ENCODE measurements at places on chromosomes 2 and 18. TPM values are rescaled to one million over a fixed set of nuclear protein-coding genes. Genes with fewer than 3 reads are reported as not detected.

DNA sequence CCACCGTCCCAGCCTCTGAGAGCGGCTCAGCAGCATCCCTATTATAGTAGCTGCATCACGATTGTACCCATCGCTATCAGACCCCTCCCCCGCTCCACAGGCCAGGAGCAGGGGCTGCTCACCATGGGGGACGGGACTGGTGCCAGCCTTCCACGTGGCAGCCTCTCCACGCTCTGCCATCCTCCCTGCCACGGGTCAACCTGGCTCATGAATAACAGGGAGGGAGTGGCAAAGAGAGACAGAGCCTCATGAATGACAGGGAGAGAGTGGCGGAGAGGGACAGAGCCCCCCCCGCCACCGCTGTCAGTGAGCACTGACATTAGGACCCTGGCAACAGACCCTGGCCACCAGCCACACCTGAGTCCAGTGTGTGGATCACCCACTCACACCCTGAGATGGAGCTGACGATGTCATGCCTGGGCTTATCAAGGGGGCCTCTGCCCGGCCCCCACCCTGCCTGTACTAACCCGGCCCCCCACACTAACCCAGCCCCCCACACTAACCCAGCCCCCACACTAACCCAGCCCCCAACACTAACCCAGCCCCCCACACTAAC is 16.9 kb downstream of the CROCC2 start:
- no peak for DNase-seq

GRCh38 chr2:110770959-110771431 is 38.6 kb downstream of the ACOXL start:
- DNase-seq, result no peak

GRCh38 chr2:146807568-146808168 is 1037.2 kb upstream of the ACVR2A start:
- no peak for DNase-seq

- DNase-seq, result no peak
These were observed 95.3 kb upstream of the TEX51 start for GRCh38 chr2:126803434-126803775.

DNA sequence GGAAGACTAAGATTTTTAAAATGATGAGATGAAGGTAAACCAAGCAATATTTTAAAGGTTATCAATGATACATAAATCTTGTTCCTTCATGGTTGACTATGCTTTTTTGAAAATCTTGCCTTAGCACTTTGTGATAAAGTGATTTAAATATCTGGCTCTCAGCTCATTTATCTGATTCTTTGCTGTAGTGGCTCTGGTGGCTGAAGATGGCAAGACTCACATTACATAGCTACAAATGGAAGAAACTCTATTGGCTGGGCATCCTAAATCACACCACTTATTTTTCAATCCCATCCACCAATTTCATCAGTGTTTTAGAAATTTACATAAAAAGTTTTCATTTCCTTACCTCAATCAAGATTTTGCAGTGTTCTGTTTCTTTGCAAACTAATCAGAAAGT is 16.6 kb upstream of the APCDD1 start:
- DNase-seq, result no peak

- DNase-seq, result no peak
These were observed 439.2 kb downstream of the SETBP1 start for GRCh38 chr18:45119876-45120275.

- no peak for DNase-seq
These were observed 215.3 kb upstream of the DSEL start for GRCh38 chr18:67731851-67732250.

DNA sequence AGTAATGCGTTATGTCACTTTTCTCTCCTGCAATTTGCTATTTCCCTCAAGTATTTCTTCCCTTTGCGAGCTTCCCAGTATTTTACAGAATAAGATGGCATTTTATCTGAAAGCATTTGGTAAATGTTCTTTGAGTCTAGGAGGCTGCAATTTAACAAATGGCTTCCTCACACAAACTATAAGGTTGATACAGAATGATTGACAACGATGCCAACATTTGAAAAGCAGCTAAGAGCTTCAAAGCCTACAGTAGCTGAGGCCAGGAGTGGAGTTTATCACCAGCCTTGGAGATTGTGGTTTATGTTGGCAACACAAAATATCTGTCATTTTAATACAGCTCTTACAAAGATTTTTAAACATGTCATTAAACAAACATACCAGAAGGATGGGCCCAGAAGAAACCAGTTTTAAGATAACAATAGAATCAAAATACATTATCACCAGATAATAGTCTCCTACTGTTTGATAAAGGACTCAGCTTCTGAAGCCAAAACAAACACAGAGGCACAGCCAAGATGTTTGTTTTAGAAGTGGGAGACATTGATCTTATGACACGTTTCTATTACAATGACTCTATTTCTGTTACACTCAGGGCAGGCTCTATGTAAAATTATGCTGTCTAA is 711.4 kb upstream of the ACVR2A start:
- DNase-seq, result no peak

GRCh38 chr18:33987206-33987605 is 237.5 kb downstream of the NOL4 start:
- no peak for DNase-seq

DNA sequence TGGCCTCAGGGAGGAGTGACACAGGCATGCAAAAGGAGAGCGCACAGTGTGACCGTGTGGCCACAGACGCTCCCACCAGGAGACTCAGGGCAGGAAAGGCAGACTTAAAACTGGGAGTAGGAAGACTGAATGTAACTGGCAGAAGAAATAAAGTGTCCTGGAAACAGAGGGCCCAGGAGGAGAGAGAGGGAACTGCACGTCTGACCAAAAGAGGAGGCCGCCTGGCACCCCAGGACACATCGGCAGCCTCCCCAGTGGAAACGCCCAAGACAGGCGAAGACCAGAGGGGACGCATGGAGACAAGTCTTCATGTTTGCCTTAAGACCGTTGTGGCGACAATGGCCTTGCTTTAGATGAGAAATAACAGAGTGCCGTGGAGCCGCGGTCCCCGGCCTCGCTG is 163.6 kb upstream of the ALKAL2 start:
- DNase-seq, result no peak

DNA sequence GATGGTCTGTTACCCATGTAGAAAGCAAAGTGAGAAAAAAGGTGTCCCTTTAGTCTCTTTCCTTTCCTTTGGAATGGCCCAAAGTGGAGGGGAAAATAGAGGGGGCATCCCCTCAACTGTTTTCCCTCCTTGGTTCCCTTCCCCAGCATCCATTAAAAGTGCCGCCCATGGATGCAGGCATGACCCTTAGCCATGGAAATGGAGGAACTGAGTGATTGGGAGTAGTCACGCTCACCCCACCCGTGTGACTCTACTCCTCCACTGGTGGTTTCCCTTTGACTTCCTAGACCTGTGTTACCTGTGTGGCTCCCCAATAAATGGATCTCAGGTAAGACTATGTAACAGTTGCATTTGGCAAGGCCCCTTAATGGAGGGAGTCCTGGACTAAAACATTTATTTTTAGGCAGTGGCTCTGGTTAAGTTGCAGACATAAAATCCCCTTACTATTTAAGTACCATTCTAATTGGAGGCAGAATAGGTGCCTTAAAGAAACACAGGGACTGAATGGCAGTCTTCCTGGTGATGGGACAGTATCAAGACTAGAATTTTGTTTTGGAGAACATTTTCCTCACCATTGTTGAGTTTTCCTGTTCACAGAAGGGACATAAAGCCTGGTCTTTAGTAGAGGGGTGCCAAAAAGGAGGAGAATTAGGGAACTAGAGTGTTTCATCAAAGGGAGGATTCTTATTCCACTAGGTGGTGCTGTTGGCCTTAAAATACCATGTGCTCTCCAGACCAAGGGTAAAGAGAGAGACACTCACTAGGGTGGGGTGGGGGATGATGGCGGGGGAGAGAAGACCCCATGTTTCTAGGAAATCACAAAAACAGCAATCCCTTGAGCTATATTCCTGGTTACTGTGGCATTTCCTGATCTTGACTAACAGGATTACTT is 25.7 kb upstream of the PLA2R1 start:
- no peak for DNase-seq

GRCh38 chr2:2320486-2321199 is 10.4 kb downstream of the MYT1L start:
- DNase-seq, result no peak

DNA sequence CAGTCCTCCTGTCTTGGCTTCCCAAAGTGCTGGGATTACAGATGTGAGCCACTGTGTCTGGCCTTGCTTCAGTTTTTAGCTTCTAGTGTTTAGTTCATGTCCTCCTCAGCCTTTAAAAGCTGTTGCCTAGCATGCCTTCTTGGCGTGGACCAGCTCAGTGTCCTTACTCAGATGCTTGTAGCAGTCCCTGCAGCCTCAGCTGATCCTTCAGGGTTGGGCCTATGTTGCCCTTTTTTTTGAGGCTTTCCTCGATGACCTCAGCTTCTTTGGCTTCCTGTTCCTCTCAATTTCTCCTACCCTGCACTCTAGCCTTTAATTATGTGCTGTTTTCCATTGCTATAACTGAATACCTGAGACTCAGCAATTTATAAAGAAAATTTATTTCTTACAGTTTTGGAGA is 57.7 kb downstream of the TANC1 start:
- DNase-seq, result no peak

GRCh38 chr2:135510577-135510976 is 20.4 kb downstream of the ZRANB3 start:
- no peak for DNase-seq

- no peak for DNase-seq
These were observed 327.1 kb downstream of the ETAA1 start for GRCh38 chr2:67724261-67724660.

DNA sequence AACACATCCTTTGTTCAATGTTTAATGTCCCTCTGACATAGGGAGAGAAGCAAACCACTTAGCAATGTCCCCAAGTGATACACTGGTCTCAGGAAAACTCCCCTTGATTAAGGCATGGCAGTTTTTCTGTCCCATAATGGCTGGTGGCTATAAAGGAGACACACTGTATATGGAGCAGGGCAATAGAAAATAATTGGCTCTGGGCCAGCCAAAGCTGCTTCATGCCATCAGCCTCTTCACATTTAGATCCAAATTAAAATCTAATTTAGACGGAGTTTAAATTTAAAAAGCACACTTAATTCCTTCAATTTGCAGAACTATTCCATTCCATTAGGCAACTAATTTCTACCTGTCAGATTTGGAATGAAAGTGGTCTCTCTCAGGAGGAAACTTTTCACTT is 638.1 kb downstream of the DSC3 start:
- DNase-seq, result no peak

GRCh38 chr2:219496247-219496824 is 2.4 kb upstream of the GMPPA start:
- no peak for DNase-seq

GRCh38 chr2:108367014-108367413 is 10.7 kb upstream of the SULT1C4 start:
- DNase-seq, result no peak

DNA sequence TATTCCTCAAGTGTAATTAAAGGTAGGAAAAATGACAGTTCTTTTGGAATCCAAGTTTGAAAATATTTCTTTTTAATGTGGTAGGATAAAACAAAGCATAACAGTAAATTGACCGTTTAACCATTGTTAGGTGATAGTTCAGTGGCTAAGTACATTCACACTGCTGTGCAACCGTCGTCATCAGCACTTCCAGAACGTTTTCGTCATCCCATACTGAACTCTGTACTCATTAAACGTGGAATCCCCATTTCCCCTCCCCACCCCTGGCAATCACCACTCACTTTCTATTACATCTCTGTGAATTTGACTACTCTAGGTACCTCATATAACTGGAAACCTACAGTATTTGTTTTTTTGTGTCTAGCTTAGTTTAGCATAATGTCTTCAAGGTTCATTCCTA is 32.9 kb upstream of the FZD5 start:
- DNase-seq, result no peak

DNA sequence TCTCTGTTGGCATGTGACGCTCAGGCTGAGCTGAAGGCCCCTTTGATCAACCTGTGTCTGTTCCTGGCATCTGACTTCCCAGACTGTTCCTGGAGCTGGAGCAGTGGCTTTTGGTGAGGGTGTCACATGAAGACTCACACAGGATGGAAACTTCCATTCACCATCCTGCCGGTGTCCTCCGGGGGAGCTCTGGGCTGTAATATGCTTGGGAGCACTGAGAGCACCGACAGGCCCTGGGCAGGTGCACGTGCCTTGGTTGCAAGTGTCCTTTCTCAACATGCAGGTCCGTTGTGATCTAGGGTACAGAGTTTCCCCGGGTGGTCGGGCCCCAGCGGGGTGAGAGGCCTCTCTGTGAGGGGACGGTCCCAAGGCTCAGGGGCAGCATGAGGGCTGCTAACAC is 24.8 kb upstream of the GBX2 start:
- DNase-seq, result no peak

DNA sequence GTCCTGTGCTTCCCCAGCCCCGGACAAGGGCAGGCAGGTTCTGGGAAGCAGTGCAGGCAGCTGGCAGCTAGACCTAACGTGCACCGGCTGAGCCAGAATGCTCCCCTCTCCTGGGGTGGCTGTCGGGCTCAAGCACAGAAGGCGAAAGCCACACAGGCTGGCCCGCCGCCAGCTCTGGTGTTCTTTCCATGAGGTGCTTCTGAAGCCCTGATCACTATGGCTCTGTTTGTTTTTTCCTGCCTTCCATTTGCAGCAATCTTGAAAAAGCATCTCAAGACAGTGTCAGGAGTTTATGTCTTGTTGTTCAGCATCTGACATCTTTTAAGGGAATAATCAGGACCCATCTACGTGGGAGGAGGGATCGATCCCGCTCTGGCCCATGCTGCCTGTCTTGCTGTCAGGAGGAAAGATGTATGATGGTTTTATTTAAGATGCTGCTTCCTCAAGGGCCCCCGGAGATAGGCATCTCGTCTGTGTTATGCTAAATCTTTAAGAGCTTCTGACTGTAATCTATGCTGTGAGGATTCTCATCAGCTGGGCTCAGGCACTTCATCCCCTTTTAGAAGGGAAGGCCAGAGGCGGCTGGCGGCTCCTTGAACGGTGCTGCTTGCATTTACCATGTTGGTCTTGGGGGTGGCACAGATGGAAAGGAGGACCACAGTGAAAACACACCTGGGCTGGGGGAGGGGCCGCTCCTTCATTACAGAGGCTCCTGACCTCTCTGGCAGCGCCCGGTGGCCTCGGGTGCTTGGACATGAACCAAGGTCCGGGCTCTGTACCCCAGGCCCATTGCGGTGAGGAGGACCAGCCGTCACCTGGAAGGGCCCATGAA is 118.5 kb upstream of the HDAC4 start:
- DNase-seq, result no peak

TEX261 gene
- total RNA-seq, result 57.2 TPM

RIT2 gene
- total RNA-seq, result not detected

SERPINB3 gene
- total RNA-seq, result not detected

HDAC4 gene
- total RNA-seq, result 52.1 TPM

VAPA gene
- 126 TPM for total RNA-seq

TACR1 gene
- total RNA-seq, result 0.16 TPM

ITSN2 gene
- 13.7 TPM for total RNA-seq

DLX2 gene
- 22.6 TPM for total RNA-seq

Measured in neural crest cell (in vitro differentiated cells).